Fibroblast of the aortic adventitia (primary cell): ENCODE measurements at places on chromosomes 3 and 15.
A peak's percentile ranks its signal among the peaks of the same experiment; 100 is the strongest.

GRCh38 chr3:72444656-72445223, 403.5 kb downstream of the SHQ1 start:
- no peak for DNase-seq

- no peak for DNase-seq
Measured at GRCh38 chr3:128764863-128765262, 38.9 kb downstream of the RAB7A start.

- peak; percentile 90 for DNase-seq
Measured at GRCh38 chr3:123678108-123678511, 93.3 kb upstream of the HACD2 start.

- no peak for DNase-seq
Measured at GRCh38 chr15:58026051-58026450, 39.5 kb downstream of the ALDH1A2 start.

GRCh38 chr3:25547943-25548674, 116.6 kb downstream of the TOP2B start:
- DNase-seq: no peak
